ENCODE measurements at places on chromosomes 12 and 14.
A peak's percentile ranks its signal among the peaks of the same experiment; 100 is the strongest.

DNA sequence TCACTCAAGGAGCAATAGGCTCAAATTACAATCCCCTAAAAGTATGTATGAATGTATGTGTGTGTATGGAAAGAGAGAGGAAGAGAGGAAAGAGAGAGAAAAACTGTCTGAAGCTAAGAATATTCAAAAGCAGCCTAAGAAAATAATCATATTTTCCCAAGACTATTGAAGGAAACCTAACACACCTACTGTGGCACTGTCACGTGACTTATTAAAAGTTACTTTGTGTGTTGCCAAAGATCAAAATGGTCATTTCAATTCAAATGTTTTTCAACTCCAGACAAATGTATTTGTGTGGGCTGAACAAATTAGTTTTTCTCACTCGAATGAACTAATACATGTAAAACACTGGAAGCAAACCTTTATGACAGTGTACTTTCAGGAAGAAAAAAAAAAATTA is 368.9 kb upstream of the RPL10L start:
- DNase-seq: no peak

DNA sequence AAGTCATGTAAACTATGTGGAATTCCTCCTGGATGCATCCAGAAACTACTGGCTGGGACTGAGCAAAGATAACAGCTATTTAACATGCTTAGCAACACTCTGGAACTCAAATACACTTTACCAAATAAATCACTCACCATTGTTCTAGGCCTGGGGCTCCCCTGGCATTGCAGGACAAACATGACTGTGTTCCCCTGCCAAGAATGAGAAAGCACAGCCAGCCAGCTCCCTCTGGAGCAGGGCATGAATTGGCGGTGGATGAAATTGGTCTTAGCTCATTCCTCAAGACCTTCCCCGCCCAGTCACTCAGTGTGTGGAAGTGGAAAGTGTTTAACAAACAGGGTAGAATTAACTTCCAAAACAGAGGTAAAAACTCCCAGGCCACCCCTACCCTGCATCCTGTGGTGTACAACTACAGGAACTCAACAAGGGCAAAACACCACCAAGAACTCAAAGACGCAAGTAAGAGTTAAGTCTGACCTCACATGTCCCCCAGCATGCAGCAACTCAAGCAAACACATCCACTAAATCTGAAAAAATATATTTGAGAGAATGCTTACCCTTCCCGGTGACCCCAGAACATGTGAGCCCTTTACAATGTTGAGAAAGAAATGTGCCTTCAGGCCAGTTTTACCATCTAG is 58.4 kb upstream of the BDKRB2 start:
- no peak for DNase-seq

GRCh38 chr12:793037-793436 is 40.7 kb downstream of the WNK1 start:
- DNase-seq: no peak

DNA sequence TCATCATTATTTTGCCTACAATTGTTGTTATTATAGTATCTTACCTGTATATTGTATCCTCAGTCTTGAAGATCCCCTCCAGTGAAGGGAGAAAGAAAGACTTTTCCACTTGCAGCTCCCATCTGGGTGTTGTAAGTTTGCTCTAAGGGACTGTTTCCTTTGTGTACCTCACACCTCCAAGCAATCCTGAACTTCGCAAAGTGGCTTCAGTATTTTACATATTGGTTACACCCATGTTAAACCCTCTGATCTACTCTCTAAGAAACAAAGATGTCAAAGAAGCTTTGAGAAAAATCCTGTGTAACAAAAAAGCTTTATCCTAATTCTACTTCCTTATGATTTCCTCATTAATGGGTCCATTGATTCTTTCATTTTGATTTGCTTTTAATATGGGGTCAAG is 10.1 kb upstream of the OR9K2 start:
- DNase-seq: no peak

- DNase-seq: no peak
Observed at GRCh38 chr14:103696070-103696402, 19.2 kb downstream of the XRCC3 start.

GRCh38 chr14:103908580-103908979 is 19.7 kb upstream of the TDRD9 start:
- DNase-seq: no peak

DNA sequence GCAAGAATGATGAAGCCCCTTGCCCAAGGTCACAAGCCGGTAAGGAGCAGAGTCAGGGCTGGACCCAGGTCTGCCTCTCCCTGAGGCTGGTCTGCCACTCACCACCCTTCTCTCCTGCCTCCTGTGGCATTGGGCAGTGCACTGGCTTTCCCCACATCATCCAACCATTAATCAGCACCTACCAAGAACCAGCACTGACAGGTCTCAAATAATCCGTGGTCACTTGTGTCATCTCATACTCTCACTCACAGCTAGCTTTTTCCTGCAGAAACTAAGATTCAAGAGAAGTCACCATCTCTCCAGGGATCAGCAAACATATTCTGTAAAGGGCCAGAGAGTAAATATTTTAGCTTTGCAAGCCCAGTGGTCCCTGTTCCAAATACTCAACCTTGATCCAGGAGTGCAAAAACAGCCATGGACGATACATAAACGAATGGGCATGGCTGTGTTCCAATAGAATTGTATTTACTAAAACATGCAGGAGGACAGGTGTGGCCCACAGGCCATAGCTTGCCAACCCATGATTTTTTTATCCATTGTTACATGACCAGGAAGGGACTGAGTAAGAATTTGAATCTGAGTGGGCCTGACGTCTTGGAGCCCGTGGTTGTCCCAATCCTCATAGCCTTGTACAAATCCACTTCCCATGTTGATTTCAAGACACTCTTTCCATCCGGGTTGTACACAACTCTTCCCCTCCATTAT is 374.2 kb downstream of the BCL11B start:
- no peak for DNase-seq

DNA sequence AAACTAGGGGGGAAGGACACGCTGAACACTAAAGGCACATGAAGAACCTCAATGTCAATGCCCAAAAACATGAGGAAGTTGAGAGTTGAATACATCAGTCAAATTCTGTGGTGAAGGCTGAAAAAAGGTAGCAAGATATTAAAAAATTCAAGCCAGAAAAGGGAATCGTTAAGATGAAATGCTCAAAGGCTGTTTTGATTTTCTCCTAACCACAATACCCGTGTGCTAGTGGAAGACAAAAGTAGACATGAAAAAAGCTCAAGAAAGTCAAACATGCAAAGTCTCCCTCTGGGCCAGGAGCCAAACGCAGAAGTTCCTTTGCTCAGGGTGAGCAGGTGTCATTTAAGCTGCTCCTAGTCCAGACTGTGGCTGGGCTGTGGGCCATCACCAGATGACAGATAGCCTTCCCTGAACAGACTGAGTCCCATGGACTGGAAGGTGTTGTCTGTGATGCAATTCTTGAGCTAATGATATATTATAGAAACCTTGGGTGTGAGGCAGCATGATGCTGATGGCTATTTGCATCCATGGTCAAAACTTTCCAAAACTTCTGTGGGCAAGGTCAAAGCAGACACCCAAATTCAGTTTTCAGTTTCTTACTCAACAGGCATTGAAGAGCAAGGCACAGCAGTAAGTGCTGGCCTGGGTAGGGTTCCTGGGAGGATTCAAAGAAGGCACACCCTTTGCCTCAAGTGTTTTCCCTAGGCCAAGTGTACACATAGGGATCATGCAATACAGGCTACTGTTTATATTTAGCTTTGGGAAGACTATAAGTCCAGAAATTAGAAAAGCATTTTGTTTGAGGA is 81.6 kb downstream of the MYRFL start:
- no peak for DNase-seq

DNA sequence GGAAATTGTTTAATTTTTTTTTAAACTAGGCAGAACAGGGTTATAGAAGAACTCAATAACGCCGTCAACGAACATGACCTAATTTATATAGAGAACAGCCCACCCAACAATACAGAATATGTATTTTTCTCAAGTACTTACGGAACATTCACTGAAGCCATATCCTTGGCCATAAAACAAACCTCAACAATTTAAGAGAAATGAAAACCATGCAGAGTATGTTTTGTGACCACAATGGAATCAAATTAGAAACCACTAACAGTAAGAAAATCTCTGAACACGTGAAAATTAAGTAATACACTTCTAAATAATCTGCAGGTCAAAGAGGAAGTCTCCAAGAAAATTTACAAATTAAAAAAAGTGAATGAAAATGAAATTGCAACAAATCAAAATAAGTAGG is 9.4 kb downstream of the SART3 start:
- DNase-seq: no peak

DNA sequence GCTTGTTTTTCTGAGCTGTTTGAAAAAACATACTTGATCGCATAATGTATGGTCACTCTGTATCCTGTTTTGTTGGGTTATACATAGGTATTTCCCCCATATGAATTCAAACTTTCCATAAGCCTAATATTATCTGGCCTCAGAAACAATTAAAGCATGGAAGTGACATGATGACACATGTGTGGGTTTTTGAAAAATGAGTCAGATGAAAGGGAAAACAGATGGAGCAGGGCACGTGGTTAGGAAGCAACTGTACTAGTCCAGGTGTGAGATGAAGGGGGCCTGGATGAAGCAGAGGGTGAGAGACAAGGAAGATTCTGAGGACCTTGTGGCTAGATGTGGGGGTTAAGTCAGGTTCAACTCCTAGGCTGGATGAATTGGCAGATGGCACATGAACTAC is 92.7 kb upstream of the DNM1L start:
- peak; percentile 79 for DNase-seq

DNA sequence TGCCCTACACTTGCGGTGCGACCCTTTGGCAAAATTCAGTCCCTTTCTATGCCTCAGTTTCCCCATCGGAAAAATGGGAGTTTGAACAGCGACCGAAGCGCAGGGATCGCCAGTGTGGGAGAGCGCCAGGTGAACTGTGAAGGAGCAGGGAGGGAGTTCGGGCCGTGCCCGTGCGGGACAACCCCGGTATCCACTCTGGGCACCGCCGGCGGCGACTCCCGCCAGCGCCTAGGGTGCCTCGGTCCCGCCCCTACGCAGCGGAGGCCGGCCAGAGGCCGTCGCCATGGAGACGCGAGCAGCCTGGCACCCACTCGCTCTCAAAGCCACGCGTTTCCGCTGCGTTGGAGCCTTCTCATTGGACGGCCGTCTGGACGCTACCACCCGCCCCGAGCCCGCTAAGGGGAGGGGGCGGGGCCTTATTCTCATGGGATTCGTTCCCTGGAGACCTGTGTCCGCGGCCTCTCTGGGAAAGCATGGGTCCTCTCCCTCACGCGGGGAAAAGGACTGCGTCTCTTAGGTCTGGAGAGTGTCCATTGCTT is 729 bp upstream of the MLEC start:
- DNase-seq: peak; percentile 94

DNA sequence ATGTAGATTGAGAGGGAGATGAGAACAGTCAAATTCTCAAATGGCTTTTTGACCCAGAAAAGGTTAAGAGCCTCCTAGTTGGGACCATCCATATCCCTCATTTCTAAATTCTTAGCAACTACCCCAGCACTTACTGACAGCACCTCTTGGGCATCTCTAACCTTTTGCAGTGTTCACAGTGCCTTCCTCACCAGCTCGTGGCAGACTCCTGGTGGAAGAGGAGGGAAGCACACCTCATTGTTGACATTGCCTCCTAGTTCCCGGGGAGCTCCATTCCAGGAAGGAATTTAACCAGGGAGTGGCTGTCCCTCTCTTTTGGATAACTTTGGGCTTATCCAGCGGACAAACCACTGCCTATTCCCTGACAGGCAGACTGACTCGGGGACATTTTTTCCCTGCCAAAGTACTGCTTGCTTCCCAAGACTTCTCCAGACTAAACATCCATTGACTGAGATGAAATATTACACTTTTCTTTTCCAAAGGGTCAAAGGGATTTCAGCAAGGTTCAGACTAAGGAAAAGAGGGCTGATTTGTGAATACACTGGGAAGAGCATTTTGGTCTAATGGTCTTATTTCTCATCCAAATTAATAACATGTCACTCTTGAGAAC is 9.0 kb upstream of the OR6J1 start:
- peak; percentile 74 for DNase-seq

DNA sequence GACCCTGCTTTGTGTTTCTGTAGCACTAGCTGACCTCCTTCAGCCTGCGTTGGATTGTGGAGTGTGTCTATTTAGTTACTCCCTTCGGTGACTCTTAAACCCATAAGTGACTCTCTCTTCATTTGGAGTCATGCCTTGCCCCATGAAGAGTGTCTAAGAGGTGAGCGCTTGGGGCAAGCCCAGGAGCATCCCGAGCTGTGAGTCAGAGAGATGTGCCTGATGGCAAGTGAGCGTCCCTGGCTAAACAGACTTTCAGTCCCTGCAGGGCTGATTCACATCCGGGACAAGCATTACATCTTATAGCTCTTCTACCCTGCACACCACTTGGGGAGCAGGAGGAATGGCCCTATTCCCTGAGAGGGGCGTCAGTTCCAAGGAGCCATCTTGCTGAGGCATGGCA is 24.3 kb upstream of the ATF1 start:
- DNase-seq: no peak

GRCh38 chr14:68730811-68731425 is 61.9 kb downstream of the ZFP36L1 start:
- no peak for DNase-seq

DNA sequence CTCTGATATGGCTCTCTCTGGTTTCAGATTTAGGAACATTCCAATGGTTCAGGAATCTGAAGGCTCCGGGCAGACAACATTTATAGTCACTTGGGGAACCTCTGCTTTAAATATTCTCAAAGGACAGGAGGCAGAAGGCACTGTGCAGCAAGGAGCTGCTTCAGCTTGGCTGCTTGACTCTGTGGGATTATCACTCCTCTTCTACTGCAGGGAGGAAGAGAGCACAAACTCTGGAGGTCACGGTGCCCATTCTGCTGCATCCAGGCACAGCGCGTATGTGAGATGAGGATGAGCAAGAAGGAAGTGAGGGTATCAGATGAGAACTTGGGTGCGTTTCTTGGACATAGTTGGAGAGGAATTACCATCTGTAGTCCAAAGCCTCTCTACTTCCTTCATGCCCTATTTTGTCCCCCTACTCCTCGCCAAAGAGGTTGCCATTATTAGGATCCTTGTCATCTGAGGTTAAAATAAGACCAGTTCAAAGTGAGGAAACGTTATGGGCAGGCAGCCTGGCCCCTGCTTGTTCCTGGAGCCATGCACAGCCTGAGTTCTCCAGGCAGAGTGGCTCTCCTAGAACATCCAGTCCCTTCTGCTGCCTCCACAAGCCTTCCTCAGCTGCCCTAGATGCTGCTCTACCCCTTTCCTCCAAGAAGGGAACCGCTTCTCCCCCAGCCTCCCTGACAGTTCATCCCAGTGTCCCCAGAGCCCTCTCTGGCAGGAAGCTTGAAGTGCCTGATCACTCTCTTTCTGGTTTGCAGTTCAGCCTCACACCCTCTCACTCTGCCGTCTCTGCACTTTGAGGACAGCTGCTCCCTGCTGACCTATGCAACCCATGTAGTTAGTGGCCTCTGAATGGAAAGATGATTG is 12.5 kb downstream of the FGF6 start:
- no peak for DNase-seq

- no peak for DNase-seq
Observed at GRCh38 chr12:6052206-6052939, 72.1 kb downstream of the VWF start.

Data from kidney capillary endothelial cell (primary cell).